ENCODE measurements at places on chromosomes 7 and 10.

DNA sequence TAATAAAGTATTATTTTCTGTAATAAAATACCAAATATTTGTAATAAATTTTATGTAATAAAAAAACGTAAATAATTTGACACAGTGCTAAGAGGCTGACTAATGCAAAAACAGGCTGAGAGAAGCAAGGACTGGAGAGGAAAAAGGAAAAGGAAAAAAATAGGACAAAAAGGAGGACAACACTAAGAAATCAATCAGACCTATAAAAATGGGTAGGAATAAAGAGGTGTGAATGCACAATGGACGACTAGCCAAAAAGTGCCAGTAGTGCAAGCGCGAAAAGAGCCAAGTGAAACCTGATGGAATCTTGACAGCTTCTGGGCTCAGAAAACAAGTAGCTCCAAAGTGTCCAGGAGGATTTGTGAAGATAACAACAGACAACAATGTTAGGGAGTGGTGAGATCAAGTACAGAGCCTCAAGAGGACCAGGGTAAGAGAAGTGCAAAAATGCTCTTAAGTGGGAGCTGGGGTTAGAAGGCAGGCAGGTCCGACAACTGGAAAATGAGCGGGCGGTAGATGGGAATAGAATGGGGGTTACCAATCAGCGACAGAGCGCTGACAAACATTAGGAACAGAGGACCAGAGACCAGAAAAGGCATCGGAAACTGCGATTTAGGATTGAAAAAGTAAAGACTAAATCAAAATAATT is 1.2 kb downstream of the BRAF start:
- DNase-seq: peak; percentile 10

- no peak for DNase-seq
Measured at GRCh38 chr10:48287417-48288391, 13.2 kb upstream of the FRMPD2 start.

DNA sequence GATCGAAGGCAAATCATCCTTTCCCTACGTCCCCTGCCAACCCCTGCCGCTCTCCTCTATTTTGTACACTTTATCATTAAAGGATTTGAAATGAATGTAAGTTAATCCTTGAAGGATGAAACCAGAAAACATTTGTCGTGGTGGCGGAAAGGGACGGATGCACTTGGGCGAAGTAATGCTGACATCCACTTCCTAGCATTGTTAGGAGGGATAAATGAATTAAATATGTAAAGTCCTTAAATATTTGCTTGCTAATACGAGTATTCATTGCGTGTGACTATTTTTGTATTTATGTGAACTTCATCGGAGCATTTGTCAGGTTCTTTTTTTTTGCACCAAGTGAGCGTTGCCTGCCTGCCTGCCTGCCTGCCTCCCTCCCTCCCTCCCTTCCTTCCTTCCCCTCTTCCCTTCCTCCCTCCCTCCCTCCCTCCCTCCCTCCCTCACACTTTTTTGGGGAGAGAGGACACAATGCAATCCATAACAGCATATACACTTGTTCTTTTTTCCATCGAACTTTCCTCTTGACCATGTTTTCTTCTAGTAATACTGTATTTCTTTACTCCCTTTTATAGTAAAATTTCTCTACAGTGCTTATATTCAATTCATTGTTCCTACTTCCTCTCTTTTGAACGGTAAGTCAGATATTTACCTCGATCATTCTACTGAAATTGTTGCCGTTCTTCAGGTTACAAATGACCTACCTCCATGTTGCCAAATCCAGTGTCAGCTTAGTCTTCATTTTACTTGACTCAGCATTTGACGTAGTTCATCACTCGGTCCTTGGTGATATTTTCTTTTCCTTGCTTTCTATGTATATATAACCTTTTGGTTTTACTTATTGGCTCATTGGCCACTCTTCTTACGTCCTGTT is 831 bp downstream of the CCDC7 start:
- peak; percentile 10 for DNase-seq

DNA sequence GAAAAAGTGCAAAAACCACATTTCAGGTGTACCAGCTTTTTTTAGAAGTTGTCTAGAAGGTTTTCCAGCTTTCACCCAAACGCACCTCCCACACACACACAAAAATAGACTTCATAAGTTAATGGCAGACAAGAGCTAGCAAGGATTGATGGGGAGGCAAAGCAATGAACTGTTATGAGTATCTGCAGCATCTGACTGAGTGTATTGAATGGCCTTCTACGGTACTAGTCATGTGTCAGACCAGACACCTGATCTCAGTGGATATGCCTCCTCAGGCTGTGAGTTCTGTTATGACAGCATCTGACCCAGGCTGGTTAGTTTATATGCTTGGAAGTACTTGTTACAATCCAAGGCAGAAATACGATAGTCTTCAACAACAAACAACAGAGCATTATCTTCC is 406.1 kb upstream of the AUTS2 start:
- DNase-seq: no peak

DNA sequence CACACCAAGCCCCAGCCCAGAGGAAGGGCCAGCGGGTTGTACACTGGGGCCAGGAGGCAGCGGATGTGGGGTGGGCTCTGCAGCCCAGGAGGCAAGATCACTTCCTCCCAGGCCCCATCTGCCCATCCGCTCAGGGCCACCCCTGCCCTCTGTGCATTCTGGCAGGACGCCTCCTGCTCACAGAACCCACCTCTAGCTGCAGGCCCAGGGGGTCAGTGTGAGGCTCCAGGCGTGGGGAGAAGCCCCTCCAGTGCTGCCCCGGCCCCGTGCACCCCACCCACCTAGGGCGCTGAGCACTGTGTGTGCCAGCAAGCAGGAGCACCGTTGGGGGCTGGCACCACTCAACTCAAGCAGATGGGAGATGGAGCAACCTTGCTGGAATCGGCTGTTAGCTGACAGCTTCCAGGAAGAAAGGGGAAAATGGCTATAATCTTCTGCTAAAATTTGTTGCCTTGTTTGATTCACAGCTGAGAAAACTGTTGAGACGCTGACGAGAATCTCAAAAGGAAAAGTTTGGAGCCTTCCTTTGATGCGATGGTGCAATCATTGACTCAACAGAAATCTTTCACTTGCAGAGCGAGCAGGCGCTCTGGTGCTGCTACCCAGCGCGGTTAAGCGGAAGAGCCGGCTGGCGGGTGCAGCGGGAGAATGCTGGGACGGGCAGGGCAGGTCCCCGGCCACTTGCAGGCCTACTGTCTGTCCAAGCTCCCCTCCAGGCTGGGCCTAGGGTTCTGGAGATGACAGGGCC is 276.1 kb downstream of the ELFN1 start:
- DNase-seq: no peak
